ENCODE measurements at places on chromosomes 7 and 10.

GRCh38 chr7:897086-897485 is 20.7 kb downstream of the GET4 start:
- no peak for DNase-seq

- no peak for DNase-seq
These were observed 490.8 kb downstream of the KCNMA1 start for GRCh38 chr10:77146712-77147336.

DNA sequence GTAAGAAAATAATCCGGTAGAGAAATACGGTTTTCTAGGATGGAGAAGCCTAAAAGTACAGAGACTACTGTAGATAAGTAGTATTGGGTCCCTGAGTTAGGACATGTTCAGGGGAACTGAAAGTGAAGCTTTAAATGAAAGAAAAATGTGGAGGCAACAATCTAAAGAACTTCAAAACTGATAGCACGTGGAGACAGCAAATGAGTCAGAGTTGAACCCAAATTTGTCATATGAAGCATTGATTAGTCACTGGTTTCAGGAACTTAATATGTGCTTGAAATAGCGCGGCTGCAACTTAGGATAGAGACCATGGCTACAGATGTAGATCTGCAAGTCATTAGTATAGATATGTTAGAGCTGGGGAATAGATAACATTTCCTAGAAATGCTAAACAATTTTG is 1138.6 kb upstream of the SORCS1 start:
- DNase-seq = no peak

DNA sequence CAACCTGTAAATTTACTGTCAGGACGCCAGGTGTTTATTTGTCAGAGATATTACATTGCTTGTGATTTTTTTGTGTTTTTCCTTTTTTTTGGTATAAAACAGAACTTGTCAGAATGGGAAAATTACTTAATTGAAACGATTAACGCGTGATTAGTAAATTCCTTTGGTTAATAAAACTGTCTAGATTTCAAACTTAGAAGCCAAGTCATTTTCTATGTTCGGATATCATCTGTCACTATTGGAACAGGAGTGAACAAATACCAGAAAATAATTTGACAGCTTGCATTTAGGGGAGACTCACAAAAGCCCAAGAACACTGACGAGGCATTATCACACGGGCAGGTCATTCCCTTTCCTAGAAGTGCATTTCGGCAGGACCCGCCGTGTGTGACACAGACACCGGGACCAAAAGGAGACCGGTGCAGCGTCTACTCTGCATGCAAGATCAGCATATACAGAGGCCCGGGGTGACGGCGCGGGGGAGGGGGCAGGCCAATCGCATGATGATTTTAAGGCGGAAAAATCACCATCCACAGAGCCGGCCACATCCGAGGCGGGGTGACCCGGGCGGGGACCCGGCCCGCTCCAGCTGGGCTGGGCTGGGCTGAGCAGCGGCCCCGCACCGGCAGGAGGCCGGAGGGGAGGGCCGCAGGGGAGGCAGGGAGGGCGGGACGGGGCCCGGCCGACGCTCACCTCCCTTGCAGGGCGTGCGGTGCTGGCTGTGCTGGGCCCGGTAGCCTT is 841 bp downstream of the GLUD1 start:
- peak; percentile 71 for DNase-seq

- DNase-seq = no peak
These were observed 17.6 kb downstream of the PDSS1 start for GRCh38 chr10:26715137-26715487.
